ENCODE measurements at places on chromosomes 1 and 21.

DNA sequence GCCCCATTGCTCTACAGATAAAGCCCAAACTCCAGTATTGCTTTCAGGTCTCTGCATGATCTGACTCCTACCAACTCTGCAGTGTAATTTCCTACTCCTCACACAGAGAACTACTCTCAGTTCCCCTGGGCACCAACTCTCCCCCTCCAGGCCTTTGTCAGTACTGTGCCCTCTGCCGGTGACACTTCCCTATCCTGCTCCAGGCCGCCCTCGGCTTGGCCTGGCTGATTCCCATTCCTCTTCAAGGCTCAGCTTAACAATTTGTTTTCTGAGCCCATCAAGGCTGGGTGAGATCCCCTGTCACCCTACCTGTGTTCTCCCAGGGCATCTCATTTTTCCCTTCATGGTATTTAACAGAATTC, 2.6 kb downstream of the SLAMF8 start:
- no peak for DNase-seq

DNA sequence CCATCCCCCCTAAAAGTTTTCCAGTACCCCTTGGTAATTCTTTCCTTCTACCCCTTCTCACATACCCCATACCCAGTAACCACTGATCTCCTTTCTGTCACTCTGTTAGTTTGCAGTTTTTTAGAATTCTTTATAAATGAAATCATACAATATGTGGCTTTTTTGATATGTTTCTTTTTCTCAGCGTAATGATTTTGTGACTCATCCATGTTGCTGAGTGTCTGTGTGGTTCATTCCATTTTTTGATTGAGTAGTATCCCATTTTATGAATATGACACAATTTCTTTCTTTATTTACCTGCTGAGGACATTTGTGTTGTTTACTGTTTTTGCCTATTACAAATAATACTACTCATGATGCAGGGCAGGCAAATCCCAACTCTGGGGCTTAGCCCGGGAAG, 1605.3 kb downstream of the BRINP3 start:
- DNase-seq, result no peak

- no peak for DNase-seq
Measured at GRCh38 chr1:67226688-67227087, 60.4 kb downstream of the IL23R start.

DNA sequence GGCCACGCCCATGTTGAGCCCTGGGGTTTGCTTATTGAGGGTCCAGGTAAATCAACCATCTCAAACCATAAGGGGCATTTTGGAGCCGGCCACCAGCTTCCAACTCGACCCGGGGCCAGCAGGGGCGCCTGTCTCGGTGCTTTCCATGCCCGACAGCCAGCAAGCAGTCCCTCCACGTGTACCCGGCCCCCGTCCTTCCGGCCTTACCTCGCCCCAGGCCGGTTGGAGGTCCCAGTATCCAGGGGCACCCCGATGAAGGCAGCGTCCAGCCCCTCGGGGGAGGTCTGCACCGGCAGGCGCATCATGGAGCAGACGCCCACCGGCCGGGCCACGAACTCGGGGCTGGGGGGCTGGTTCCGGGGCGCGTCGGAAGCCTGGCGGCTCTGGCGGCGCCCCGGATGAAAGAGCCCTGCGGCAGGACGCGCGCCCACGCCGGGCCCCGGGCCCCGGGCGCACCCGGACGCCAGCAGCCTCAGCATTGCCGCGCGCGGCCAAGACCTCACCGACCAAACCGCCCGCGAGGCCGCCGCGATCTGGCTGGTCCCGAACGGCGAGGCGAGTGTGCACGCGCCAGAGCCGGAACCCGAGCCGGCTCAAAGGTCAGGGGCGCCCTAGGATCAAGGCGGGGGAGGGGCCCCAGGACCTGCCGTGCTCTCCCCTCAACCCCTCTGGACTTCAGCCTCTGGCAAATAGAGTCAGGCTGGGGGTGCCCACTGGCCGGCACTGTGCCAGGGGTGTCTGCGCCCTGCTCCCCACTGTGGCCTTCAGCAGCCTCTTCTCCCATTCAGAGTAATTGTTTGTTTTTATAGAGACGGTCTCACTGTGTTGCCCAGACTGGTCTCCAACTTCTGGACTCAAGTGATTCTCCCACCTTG, at the start of gene AGMAT:
TSS of gene AGMAT (minus strand) at position 563 of the 875 bp plus-strand sequence. CDS start at position 479, 84 bp downstream.
- no peak for DNase-seq

DNA sequence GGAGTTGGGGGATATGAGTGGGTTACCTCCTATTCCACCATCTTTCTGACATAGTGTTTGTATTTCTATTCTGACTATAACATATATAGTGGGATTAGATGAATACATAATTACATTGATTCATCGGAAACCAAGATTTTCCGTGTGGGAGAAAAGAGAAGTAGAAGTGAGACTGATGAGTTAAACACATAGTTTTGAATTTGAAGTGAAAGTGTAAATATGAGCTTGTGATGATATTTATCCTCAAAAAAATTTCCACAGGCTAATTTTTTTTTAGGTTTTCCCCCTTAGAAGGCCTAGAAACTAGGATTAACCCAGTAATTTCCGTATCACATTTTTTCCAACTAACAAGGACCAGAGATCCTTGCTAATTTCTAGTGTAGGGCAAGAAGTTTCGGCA, 6.9 kb downstream of the CD1B start:
- no peak for DNase-seq

DNA sequence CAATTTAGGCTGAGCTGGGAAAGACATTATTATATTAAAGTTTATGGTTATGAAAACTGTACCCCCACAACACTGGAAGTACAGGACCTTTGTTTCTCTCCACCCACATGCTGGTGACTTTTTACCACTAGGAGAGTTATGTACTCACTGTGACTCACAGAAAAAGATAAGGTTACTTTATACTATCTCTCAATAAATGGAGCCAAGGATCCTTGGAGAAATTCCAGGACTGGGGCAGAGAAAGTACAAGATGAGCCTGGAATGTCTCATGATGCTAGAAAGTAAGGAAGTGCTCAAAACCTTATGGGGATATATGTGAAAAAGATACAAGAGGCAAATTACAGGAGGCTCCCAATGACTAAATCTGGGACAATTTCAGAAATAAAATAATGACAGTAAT, 63.9 kb upstream of the C1orf105 start:
- DNase-seq, result no peak

DNA sequence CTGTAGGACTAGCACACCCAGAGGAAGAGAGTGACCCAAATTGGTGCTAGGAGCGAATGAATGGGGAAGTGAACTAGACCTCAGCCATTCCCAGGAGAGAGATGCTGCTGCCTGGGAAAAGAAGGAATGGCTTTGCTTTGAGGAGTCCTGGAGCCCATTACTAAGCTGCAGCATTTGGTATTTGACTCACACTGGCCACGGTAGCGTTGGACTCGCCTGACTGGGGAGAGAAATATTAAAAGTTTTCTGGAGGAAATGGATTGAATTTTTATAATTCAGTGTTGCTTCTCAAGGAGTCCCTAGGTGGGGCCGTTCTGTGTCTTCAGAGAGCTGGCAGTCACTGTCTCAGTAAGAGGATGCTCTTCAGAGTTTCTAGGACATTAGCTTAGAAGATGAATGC, 40.2 kb downstream of the PIK3CD start:
- no peak for DNase-seq

- DNase-seq, result no peak
Measured at GRCh38 chr1:69121723-69122122, 446.0 kb upstream of the LRRC7 start.

GRCh38 chr1:79896140-79896539, 889.6 kb upstream of the ADGRL4 start:
- DNase-seq, result no peak

DNA sequence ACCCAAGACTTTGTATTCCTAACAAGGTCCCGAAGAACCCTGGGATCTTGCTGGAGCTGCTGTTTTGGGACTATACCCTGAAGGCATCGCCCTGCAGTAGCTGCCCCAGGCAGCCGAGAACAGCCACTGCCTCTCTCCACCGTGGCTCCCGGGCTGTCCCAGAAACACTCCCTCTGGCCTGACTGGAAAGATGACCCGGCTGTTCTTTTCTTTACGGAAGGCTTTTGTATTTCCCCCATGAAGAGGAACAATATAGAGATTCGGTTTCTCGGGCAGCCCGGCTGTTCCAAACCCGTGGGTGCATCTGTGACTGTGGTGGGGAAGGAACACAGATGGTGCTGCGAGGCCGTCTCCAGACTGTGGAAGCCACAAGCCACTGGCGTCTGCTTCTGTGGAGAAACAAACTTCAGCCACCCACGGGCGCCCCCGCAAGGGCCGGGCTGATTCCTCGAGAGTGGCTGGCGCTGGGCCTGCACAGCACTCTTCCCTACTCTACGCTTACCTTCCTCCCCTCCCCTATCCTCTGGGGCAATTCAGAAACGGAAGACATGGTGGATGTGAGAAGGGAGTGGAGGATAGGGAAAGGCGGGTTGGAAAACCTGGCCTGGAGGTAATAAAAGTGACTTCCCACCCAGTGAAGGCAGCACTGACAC, 33.7 kb upstream of the VASH2 start:
- DNase-seq, result no peak

DNA sequence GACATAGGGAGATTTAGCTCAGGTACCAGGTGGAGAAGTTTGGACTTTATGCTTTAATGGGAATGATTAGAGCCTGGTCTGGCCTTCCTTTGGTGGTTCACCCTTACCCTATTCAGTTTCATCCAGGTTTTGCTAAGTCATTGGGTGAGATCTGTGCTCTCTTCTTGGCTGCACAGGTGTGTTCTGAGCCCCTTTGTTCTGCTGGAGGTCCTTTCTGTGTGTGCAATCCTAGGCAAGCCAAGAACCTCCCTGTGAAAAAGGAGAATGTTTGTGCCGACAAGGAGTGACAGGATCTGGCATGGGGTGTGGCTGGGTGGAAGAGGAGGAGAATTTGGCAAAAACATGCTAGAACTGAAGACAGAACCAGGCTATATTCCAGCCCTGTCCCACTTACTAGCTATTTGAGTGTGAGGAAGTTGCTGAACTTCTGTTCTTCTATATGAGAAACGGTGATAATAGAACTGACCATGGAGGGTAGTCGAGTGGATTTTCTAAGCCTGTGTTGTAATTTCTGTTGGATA, 4.6 kb downstream of the GSTM5 start:
- DNase-seq, result no peak

DNA sequence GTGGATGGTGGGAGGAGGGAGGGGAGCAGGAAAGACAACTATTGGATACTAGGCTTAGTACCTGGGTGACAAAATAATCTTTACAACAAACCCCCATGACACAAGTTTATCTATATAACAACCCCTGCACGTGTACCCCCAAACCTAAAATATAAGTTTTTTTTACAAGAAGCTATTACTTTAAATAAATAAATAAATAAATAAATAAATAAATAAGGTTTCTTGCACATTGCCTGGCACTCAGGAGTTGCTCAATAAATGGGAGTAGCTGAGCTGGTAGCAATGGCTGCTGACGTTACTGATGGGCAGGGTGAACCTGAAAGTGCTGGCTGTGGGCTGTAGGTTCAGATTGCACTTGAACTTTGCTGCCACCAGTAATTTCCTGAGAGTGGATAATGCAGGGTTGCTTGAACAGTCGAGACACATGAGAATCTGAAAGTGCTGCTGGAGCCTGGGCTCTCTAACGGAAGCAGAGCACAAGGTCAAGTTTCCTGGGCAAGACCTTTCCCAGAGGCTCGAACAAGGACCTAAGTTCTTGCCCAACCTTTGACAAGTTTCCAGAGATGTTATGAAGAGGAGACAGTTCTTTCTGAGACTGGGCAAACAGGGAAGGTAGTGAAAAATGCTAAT, 14.8 kb upstream of the KCNE2 start:
- DNase-seq, result no peak

DNA sequence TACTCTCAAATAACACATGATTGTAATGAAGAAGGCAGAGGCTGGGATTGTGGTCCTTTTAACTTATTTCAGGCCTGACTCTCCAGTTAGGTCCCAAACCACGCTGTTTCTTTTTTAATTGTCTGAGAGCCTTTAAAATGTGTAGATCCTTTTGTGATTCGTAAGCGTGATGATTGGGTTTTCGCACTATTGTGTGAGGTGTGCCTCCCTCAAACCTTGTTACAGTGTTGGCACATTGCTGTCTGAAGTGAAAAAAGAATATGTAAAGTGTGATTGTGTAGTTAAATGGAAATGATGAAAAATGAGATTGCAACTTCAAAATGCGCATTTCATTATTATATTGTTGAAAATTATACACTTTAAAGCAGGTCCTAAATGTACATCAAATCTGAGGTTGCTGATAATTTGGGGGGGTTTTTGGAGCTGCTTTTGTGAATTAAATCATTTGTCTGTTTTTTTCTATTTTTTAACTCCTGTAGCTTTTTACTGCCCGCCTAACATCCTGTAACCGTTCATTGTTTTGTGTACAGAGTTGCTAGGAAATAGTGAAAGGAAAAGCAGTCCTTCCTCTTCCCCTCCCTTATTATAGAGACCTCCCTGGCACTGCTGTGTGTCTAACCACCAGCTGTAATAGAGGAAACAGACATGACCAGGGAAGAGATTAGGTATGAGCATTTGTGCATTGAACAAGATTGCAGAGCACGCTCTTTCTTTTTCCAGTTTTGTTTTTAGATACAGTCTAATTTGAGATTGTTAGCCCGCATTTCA, 43.3 kb downstream of the IARS2 start:
- no peak for DNase-seq

DNA sequence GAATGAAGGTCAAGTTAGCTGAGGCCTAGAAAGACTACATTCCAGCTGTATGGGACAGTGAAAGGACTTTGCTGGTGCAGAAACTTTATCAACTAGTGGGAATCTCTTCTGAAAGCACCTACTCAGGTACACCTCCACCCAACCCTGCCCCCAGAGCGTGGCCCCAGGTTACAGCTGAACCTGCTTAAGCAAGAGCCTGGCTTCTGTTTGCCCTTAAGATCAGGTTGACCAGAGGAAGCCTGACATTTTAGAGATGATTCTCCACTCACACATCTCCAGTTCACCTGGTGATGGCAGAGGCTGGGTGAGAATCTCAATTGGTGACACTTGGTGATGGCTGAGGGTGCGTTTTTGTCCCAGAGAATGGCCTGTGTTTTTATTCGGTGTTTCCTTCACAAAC, 24.0 kb downstream of the ELAPOR1 start:
- DNase-seq, result no peak

GRCh38 chr1:22971161-22971560, 1.5 kb downstream of the LACTBL1 start:
- DNase-seq, result no peak

DNA sequence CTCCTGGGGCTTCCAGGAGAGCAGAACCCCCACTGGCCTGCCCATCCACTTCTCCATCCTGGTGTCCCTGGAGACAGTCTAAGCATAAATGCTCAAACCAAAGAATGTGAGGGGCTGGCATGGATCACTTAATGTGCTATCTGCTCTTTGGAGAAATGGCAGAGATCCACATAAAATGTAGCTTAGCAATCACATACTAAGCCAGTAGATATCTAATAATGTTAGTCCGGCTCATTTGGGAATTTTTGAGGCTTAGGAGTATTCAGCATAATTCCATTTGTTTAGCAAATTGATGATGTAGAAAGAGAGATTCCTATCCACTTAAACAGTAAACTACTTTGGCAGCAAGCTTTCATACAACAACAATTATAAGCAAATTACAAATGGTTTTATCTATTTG, 90.7 kb downstream of the TENT5C start:
- DNase-seq, result peak; percentile 90

GRCh38 chr1:8332806-8333205, 14.9 kb downstream of the SLC45A1 start:
- no peak for DNase-seq

Data from GM04503 (cell line).